ENCODE measurements at places on chromosomes 6 and 20.

DNA sequence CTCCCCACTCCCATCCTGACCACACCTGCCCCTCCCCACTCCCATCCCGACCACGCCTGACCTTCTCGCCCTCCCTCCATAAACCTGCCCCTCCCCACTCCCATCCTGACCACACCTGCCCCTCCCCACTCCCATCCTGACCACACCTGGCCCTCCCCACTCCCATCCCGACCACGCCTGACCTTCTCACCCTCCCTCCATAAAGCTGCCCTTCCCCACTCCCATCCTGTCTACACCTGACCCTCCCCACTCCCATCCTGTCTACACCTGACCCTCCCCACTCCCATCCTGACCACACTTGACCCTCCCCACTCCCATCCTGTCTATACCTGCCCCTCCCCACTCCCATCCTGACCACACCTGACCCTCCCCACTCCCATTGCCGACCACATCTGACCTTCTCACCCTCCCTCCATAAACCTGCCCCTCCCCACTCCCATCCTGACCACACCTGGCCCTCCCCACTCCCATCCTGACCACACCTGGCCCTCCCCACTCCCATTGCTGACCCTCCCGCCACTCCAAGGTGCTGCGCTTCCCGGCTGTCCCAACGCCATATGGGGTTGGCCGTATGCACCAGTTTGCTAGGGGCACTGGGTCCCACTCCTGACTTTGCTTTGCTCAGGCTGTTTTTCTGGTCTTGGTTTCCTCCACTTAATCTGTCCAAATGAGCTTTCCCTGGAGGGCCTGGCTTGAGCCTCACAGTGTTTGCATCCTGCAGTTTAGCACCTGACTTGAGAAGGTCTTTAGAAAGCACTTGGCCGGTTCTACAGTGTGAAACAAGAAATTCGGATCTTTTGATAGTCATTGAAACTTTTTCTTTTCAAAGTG, 2.9 kb downstream of the KIF25 start:
- no peak for DNase-seq

DNA sequence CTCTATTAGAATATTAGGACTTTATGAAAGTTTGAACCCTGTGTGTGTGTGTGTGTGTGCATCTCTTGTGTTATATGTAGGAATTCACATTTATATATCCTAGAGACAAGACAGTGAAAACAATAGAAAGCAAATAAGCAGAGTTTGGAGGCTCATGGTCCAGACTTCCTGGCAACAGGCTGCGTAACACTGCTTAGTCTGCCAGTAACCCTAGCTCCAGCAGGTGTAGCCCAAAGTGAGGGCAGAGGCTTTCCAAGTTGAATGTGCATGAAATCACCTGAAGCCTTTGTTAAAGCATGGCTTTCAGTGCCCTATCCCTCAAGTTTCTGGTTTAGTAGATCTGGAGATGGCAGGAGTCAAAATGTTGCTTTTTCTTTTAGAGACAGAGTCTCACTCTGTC, 569.9 kb downstream of the KIF16B start:
- no peak for DNase-seq

GRCh38 chr20:57214427-57214826, 52.0 kb downstream of the BMP7 start:
- DNase-seq, result no peak

DNA sequence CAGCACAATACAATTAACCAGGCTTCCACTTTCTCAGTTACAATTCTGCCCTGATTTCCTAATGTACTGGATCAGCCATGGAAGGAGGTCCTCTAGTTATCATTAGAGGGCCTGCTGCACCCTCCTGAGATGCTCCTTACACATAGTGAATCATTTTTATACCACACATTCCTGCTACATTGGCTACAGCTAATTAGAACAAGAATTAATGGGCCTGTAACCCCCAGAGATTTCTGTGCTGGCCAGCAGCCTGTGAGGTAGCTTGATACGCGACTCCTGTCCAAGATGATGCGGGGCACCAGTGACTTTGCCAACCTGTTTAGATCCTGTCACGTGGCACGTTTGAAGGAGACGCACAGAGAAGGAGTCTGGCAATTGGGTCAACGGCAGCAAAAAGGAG, 422.8 kb downstream of the EPM2A start:
- no peak for DNase-seq

All from activated CD4-positive, alpha-beta T cell treated with anti-CD3 and anti-CD28 coated beads, Interleukin-2, amount 50 U/mL, for 4 hours (primary cell).